Neural crest cell (in vitro differentiated cells): ENCODE measurements at places on chromosomes 6 and 20. TPM values are rescaled to one million over a fixed set of nuclear protein-coding genes. Genes with fewer than 3 reads are reported as not detected.
A peak's percentile ranks its signal among the peaks of the same experiment; 100 is the strongest.

DNA sequence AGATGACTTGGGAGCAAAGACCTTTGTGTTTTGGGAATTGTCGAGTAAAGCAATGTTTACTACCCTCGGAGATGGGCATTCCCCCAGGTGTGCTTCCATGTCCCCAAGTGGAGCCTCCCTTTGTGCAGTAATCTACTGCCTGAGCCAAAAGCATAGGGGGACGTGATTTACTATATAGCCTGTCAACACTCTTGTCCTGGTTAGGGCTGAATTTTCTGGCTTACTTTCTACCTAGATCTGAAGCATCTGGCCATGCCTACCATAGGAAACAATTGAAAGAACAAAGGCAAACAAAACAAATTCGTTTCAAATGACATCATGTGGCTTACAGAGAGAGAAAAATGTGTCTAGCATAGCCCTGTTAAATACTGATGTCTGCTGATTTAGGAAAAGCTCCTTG, 350.6 kb downstream of the SAMD5 start:
- DNase-seq: no peak

HCRTR2 gene
- not detected in 2 replicates for total RNA-seq

GRCh38 chr6:160261991-160262680, 3.5 kb upstream of the SLC22A2 start:
- DNase-seq: no peak

MTFR2 gene
- total RNA-seq: 5.7 and 6.7 TPM in 2 replicates

DNA sequence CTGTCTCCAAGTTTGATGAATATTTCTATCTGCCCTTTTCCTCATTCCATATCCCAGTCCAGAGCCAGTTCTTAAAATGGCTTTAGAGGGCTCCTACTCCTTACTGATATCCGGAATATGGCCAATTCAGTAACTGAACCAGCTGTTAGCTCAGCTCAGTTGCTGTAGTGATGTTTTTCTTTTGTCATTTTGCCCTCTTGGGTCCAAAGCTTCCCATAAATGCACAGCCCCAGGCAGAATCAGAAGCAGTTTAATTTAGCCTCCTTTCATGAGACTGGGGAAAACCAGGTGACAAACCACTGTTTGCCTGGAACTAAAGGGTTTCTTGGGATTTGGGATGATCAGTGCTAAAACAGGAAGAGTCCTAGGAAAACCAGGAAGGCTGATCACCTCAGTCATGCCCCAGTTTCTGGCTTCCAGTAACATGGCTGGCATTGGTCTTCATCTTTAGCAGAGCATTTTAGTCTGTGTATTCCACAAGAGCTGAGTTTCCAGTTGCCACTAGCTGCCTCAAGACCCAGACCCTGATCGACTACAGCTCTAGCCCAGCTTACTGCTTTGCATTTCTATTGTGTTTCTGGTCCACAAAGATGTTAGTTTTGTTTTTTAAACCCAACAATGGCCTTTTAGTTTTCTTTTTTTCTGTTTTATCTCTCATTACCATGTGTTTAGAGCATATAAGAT, 40.6 kb upstream of the REV3L start:
- no peak for DNase-seq

- peak; percentile 28 for DNase-seq
These were observed 12.4 kb upstream of the ZSCAN9 start for GRCh38 chr6:28212510-28213212.

PRL gene
- total RNA-seq: not detected in 2 replicates

MYO6 gene
- total RNA-seq: 24.5 and 25.7 TPM in 2 replicates

EDN1 gene
- total RNA-seq: 0.14 TPM in 1 of 2 replicates, not detected in the other

GRM1 gene
- total RNA-seq: 0.20 and 0.63 TPM in 2 replicates

DNA sequence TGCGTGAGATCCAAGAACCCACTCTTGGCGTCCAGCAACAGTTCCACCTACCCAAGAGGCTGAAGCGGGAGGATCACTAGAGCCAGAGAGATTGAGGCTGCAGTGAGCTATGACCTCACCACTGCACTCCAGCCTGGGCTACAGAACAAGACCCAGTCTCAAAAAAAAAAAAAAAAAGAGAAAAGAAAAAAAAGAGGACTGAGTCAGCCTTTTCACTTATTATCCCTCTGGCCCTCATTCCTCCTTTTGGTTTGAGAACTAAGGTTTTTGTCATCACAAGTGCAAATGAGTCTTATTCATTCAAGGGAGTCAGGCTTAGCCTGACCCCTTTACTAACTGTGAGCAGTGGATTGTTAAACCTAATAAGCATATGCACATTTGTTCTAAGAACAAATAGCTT, 37.9 kb upstream of the JARID2 start:
- no peak for DNase-seq

DNA sequence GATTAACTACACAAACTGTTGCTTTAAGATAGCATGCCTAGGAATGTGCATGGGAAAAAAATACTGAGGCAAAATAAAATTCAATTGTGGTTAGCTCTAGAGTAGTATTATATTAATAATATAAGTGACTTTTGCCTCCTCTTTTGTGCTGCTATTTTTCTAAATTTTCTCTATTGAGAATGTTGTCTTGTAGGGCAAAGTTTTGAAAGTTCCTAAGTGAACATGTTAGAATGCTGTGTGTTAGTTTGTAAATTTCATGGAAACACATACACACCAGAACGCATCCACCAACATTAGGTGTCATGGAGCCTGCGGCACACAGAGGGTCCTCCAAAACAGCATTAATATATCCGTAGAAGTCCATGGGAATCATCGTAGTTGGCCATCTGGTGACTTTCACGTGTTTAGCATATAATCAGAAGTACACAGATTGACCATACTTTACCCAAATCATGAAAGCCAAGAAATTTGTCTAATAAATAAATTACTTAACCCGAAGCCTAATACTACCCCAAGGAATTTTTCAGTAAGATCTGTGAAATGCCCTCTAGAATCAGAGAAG, 25.6 kb downstream of the ARHGAP18 start:
- DNase-seq: no peak

- DNase-seq: peak; percentile 30
These were observed at the start of gene BEND6 for GRCh38 chr6:56954403-56955170. BEND6 (plus strand) TSS chr6:56955107; CDS start chr6:56981811, 26,704 bp downstream.

TGM2 gene
- total RNA-seq: 1.2 and 1.4 TPM in 2 replicates

- no peak for DNase-seq
These were observed 29.5 kb upstream of the PKIB start for GRCh38 chr6:122580737-122581136.

DNA sequence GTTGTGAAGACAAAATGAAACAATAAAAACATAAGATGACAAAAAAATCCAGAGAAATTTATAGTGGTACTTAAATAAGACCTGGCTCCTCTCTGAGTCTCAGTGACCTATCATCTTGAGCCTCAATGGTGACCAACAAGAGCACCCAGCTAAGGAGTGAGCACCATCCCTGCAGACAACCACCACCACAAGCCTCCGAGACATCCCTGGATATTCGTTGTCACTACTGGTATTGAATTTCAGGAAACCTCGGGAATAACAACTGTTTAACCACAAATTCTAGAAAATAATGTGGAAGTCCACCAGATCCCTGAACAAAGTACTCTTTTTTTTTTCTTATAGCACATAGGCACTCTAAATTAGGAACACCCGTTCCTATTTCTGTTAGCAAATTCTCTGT, 32.2 kb upstream of the ADGRF5 start:
- no peak for DNase-seq

DNA sequence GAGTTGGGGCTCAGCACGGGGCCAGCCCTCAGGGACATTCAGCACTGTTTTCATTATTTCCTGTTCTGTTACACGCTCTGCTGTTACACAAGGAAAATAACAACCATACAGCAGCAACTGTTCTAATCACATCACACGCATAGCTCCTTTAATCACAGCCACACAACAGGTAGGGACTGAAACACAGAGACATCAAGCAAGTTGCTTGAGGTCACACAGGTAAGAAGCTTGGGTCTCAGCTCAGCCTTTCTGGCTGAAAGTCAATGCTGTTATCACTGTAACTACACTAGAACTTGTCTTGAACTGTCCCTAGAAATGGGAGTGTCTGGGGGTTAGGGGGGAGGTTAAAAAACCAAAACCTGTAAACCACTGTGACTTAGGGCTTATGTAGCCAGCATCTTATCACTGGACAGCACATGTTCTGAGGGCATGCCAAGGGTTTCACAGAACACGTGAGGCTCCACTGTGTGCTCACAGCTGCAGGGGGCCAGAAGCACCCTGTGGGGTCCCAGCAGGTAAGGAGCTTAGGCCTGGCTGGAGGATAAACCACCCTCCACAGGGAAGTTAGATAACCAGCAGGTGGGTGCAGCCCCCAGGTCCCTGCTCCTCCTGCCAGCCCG, 146.0 kb downstream of the EYA2 start:
- DNase-seq: no peak

PSORS1C1 gene
- total RNA-seq: not detected in 2 replicates

DNA sequence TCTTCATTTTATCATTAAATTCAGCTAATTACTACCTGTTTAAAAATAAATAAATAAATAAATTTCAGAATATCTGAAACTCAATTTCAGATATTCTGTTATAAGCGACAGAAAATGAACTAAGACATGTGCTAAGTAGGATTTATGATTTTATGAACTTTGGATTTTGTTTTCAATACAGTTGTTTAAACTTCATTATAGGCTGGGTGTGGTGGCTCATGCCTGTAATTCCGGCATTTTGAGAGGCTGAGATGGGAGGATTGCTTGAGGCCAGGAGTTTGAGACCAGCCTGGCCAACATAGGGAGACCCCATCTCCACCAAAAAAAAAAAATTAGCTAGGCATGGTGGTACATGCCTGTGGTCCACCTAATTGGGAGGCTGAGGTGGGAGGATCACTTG, 36.0 kb downstream of the AFG1L start:
- DNase-seq: no peak

ACOT13 gene
- total RNA-seq: 27.4 and 30.3 TPM in 2 replicates

DNA sequence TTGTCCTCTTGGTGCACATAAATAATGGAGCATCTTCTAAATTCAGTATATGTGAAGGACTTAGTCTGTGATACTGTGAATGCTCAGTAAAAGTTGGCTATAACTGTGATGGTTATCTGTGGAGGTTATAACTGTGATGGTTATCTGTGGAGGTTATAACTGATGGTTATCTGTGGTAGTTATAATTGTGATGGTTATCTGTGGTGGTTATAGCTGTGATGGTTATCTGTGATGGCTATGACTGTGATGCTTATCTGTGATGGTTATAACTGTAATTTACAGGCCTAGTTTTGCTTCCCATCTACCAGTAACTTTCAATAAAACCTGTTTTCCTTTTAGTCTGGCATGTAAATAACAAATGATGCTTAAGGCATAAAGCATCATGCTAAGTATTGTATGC, 16.5 kb downstream of the PTK7 start:
- no peak for DNase-seq

DNA sequence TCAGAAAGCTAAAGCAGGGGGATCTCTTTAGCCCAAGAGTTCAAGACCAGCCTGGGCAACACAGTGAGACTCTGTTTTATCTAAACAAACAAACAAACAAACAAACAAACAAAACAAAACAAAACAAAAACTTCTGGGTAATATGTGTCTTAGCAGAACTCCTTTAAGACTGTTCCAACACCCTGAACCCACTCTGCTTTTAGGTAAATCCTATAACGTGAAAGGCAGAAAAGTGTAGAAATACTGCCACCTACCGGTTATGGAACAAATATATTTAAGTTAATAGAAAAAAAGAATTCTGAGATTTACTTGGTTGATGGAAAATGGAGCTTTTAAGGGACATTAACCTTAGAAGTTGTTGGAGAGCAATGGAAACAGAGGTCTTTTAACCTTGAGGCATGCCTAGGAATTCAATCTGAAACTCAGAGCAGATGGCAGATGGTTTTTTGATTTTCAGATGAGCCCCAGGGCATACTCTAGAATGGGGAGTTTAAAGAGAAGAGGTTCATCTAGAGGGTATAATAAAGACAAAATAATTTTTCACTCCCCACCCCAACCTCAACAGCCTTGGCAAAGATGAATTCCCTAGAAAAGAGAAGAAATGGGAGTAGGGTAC, 38.5 kb downstream of the SOD2 start:
- no peak for DNase-seq

RAE1 gene
- total RNA-seq: 54.7 and 57.0 TPM in 2 replicates

- DNase-seq: no peak
These were observed 85.6 kb downstream of the MYB start for GRCh38 chr6:135266675-135267074.

GRCh38 chr20:53291548-53291947, 302.1 kb downstream of the ZNF217 start:
- peak; percentile 13 for DNase-seq

DNA sequence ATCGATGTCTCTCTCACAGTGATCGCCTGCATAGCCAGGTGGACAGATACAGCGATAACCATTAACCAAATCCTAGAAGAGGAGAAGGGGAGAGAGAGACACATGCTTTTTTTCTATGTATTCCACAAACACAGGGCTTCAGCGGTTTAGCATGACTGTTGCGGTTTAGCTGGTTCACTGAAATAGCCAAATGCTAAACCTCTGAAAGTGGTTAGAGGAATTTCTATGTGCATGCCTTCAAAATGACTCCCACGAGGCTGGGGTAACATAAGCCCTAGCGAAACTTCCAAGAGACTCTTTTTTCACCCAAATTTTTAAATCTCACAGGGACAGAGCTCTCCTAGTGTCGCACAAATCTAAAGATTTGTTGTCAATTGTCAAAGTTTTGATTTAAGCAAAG, 25.1 kb downstream of the JAG1 start:
- no peak for DNase-seq

- no peak for DNase-seq
These were observed 84.9 kb upstream of the ASF1A start for GRCh38 chr6:118808793-118809638.

VSTM2L gene
- total RNA-seq: 7.3 and 9.3 TPM in 2 replicates

PIGU gene
- total RNA-seq: 54.9 and 55.5 TPM in 2 replicates

AURKA gene
- total RNA-seq: 60.3 and 65.2 TPM in 2 replicates

HCK gene
- not detected in 2 replicates for total RNA-seq

GRCh38 chr20:40931410-40932044, 97.1 kb upstream of the TOP1 start:
- no peak for DNase-seq

GRCh38 chr6:14906621-14907020, 339.2 kb upstream of the JARID2 start:
- no peak for DNase-seq

DNA sequence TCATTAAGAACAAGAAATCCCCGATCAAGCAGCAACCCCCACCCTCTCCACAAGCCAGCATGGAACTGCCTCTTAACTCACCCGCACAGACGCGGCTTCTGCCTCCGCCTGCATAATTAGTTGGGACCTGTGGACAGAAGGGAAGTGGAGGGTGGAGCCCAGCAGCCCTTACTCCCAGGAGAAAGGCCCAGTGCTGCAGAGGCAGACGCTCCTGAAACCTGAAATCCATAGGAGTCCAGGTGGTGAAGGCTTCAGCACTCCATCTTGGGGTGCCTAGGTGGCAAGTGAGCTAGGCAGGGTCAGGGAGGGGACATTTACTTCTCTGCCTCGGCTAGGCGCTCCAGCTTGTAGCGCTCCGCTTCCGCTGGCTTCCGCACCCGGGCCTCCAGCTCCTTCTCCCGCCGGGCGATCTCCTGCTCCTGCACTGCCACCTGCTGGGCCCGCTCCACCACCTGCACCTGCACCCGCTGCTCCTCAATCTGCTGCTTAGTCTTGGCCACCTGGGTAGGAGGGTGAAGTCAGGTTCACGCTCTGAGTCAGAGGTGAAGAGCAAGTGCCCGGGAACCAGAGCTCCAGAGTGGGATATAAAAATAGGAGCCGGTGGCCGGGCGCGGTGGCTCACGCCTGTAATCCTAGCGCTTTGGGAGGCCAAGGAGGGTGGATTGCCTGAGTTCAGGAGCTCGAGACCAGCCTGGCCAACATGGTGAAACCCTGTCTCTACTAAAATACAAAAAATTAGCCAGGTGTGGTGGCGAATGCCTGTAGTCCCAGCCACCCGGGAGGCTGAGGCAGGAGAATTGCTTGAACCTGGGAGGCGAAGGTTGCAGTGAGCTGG, 10.7 kb downstream of the TUBB start:
- peak; percentile 57 for DNase-seq

YTHDF1 gene
- 59.0 and 59.4 TPM in 2 replicates for total RNA-seq

TCF21 gene
- total RNA-seq: not detected in 2 replicates

WFDC10B gene
- not detected in 2 replicates for total RNA-seq
